ENCODE measurements at places on chromosomes 1 and 21.

DNA sequence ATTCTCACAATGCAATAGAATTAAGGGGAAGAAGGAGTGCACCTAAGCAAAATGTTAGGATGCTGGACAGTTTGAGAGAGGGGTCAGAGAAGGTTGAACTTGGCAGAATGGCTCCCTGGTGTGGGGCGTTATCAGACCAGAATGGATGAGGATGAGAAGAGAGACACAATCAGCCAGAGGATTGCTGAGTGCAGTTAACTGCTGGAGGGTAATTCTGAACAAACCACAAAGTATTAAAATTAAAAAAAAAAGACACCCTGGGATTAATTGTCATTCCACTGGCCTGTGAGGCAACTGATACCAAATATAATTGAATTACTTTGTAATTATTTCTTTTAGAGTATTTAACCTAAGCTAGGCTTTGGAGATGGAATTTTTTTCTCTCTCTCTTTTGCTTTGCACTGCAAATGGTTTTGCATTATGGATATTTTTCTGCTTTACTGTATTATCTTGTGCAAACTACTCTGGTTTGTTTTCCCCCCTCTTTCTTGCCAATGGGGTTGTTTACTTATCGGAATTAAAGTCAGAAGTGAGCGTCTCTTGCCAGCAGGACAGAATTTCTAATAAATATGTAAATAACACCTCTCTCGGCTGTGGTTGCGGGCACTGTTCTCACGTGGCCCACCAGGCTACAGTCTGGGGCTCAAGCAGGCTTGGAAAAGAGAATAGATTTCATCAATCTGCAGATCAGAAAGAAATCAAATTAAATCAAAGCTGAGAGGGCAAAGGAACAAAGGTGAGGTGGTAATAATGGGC, 572.9 kb upstream of the CAMK1G start:
- DNase-seq: no peak

DNA sequence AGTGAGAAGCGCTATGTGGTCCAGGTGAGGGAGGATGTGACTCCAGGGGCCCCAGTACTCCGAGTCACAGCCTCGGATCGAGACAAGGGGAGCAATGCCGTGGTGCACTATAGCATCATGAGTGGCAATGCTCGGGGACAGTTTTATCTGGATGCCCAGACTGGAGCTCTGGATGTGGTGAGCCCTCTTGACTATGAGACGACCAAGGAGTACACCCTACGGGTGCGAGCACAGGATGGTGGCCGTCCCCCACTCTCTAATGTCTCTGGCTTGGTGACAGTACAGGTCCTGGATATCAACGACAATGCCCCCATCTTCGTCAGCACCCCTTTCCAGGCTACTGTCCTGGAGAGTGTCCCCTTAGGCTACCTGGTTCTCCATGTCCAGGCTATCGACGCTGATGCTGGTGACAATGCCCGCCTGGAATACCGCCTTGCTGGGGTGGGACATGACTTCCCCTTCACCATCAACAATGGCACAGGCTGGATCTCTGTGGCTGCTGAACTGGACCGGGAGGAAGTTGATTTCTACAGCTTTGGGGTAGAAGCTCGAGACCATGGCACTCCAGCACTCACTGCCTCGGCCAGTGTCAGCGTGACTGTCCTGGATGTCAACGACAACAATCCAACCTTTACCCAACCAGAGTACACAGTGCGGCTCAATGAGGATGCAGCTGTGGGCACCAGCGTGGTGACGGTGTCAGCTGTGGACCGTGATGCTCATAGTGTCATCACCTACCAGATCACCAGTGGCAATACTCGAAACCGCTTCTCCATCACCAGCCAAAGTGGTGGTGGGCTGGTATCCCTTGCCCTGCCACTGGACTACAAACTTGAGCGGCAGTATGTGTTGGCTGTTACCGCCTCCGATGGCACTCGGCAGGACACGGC, 2.2 kb downstream of the CELSR2 start:
- no peak for DNase-seq

- DNase-seq: no peak
Observed at GRCh38 chr1:46797696-46798470, 963 bp upstream of the CYP4B1 start.

GRCh38 chr21:44354775-44355771, 1.7 kb downstream of the TRPM2 start:
- DNase-seq: no peak

- DNase-seq: no peak
Observed at GRCh38 chr1:66757722-66758240, 5.5 kb downstream of the DYNLT5 start.

DNA sequence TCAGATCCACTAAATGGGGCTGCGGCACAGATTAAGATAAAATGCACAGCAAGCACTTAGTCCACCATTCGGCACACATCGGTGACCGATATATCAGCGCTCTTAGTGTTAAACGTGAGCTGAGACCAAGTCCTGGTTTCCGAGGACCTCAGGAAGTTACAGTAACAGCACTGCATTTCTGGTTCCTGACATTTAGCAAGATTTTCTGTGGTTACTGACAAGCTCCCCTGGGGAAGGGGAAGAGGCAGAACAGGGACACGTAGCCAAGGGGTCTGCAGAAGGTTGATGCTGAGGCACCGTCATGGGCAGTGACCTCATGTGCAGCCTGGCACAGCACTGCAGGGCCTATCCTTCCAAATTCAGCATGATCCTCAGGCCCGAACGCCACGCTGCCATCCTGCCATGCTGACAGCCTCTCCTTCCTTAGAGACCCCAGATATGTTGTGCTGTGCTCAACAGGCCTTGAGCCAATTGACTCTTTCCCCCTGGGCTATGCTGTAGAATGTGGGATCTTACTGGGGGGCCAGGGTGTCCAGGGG, 13.4 kb upstream of the PEF1 start:
- no peak for DNase-seq

- DNase-seq: no peak
Observed at GRCh38 chr1:109272021-109272799, 10.7 kb downstream of the PSRC1 start.

- no peak for DNase-seq
Observed at GRCh38 chr1:179095924-179096323, 14.1 kb downstream of the TOR3A start.

DNA sequence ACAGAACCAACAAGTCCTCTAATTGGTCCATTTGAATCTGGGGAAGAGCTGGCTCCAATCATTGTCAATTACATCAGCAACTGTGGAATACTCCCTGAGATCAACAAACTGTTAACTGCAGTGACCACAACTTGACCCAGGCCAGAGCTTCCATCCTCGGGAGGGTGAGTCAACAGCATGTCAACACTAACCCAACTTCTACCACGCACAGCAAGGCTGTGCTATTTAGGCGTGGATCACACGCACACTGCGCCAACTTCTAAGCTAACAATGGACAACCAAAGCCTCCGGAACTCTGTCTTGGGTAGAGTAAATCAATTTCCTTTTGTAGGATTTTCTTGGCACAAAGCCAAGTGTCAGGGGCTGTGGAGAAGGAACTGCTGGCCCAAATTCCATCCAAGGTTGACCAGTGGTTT, 30.4 kb downstream of the APP start:
- DNase-seq: no peak

DNA sequence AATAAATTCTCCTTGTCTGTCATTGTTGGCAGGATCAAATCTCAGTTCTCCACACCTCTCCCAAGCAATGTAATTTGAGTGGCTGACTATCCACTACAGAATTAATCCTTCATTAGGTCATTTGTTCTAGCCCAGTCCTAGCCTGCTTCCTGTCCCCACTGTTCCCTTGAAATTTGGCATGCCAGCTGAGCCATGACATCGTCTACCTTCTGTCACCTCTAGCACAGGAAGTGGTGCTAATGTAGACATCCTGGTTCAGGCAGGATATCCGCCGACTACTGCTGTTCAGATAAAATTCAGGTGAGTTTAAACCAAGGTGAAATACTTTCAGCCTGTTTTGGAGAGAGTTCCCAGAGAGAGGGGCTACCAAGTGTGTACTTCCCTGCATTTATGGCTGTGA, 5.9 kb downstream of the CHRM3 start:
- DNase-seq: no peak

- DNase-seq: no peak
Observed at GRCh38 chr1:55702064-55702463, 486.9 kb upstream of the USP24 start.

DNA sequence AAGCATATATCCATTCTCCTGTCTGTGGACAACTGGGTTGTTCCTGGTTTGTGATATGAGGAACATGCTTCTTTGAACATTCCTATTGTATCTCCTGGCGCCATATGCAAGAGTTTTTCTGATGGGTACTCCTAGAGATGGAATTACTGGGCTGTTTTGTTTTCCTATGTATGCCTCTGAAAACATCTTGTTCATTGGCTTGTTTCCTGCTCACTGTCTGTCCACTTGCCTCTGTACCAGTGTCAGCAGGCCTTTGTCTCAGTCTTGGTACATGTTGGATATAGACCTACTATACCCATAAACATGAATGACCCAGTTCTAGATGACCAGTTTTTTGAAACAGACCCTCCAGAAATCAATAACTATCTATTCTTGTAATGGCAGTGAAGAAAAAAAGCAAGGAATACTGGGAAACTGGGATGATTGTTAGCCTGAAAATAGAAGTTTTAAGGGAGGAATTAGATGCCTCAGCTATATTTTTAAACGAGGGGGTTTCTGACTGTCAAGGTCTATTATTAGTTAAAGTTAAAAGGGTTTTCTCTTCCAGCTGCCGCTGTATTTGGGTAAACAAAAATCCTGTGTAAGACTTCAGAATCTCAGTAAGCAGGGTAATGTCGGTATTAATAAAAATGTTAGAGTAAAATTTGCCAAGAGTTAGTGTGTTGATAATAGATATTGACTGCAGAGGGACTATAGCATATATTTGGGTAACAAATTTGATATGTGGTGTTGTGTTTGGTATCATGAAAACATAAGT, 103.6 kb downstream of the RYR2 start:
- DNase-seq: no peak

- DNase-seq: no peak
Observed at GRCh38 chr1:162952956-162953355, 92.0 kb upstream of the CCDC190 start.

- DNase-seq: no peak
Observed at GRCh38 chr1:212118167-212118871, 82.8 kb downstream of the DTL start.

DNA sequence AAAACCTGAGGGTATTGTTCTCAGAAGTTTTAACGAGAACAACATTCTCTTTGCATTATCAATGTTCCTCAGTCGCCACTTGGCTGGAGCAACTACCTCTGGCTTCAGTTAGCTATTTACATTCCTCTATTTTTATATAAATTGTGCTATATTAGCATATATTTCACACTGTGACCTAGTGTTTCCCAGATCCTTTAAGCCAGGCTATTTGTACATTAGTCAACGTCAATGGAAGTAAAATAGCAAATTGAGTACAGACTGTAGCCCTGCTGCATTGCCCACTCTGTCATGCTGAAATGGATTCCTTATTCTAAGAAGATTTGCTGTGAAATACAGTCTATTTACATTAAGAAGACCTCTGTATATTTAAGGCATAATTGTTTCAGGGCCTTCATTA, 213.8 kb downstream of the ROR1 start:
- DNase-seq: no peak

DNA sequence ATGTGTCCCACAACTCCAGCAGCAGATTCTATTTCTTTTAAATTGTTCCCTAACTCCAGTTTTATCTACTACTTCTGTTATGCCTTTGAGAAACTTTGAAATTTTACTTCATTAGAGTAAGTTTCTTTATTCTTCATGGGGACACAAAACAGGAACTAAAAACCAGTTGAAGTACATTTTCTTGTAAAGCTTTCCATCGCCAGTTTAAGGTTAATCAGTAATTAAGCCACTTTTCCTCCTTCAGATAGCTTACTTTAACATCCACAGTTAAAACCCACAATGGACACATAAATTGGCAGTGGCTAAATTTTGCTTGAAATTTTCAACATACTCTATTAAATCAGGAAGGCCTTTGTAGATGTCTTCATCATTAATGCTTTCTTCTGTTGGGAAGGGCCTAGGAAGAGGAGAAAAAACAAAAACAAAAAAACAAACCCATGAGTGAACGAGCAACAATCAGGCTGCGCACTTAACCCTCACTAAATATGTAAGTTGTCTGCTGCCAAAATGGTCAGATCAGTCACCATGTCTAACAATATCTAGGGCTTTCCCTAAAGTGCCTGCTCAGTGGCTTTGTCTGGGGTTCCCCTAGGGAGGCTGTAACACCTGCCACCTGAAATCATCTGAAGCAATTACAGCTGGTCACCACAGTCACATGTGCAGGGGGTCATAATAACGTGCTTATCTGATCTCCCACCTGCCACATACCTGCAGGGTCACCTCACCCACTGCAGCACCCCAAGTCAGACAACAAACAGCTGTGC, 187.9 kb downstream of the VAV3 start:
- DNase-seq: no peak

DNA sequence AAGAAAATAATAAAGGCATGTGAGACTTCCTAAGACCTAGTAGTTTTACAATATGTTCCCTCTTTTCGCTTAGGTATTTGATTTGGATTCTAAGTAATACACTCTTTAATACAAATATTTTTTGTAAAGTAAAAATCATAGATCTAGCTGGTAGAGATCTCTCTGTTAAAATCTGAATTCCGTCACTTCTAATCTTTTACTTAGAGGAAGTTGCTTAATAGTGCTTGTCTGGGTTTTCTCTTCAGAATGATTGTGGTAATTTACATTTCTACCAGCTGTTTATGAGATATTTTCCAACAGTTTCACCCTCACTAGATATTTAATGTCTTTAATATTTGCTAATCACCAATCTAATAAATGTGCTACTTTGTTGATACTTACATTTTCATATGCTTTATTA, 23.3 kb downstream of the RBM11 start:
- DNase-seq: no peak

DNA sequence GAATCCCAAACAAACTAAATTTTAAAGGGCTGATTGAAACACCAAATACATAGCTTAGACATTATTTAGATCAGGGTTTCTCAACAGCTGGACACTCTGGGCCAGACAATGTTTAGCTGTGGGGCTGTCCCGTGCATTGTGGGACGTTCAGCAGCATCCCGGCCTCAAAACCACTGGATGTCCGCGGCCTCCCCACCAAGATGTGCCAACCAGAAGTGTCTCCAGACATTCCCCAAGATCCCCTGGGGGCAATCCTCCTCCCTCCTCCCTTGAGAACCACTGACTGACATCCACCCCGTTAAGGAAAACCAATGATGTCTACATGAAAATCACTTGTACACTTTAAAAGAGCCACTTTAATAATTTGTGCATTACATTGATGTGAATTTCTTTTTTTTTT, 38.4 kb downstream of the CLSTN1 start:
- DNase-seq: no peak

- DNase-seq: no peak
Observed at GRCh38 chr1:229636042-229636441, 10.0 kb downstream of the URB2 start.
